ENCODE measurements at places on chromosomes 3 and 15.

- DNase-seq: no peak
These were observed 70.0 kb downstream of the PGPEP1L start for GRCh38 chr15:98937413-98938104.

DNA sequence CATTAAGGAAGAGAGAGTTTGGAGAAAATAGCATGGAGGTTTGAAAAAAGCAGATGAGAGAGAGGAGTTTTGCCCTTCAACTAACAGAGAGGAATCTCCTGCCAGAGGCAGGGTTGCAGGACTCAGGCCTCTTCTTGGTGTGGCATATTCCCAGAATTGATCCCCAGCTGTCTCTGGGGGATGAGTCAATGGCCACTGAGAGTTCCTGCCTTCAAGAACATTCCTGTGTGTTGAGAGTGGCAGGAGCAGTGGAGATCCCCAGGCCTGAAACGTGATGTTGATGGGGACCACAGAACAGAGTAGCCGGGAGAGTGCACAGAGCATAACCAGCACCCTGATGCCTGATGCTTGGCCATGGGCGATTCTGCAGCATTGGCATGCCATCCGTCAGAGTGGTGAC, 348.4 kb upstream of the THBS1 start:
- DNase-seq: peak; percentile 67

DNA sequence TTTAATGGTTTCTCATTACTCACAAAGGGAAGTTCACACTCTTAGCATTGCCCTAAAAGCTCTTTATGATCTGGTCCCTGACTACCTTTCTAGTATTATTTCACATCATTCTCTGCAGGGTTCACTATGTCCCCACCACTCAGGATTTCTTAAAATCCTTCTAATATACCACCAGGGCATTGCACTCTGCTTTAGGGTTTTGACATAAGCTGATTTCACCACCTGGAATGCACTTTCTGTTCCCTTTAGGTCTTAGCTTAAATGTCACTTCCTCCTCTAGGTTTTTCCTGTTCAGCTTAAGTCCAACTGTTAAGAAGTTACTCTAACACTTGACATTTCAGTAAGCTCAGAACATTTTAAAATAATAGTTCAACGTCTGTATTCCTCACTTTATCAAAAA, 81.7 kb downstream of the HCN4 start:
- DNase-seq: peak; percentile 16

GRCh38 chr3:23481011-23481615, 278.0 kb downstream of the UBE2E2 start:
- no peak for DNase-seq

DNA sequence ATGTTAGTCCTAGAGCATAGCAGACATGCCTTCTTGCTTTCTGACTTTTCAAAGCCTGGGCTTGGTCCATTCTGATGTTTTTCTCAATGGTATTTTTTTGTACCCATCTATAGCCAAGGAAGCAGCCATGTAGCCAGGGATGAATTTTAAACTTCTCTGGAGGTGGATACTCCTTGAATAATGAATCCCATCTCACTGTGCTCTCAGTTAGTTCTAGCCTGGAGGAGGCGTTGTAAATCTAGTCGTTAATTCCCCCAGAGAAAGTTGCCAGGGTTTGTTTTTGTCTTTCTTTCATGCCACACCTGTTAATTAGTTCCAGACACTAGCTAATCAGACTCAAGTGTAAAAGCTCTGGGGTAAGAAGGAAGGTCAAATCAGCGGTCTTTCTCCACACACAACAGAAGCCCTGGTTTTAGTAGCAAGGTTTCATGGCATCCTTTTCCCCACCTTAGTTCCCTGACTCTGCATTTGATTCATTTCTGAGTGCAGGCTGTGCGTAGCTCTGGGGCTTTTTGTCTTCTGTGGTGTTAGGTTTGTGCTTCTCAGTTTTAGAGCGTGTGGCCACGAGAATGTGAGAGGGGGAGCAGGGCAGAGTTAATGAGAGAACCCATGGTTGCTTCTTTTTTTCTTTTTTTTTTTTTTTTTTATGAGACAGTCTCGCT, 19.7 kb downstream of the PTPRG start:
- no peak for DNase-seq

DNA sequence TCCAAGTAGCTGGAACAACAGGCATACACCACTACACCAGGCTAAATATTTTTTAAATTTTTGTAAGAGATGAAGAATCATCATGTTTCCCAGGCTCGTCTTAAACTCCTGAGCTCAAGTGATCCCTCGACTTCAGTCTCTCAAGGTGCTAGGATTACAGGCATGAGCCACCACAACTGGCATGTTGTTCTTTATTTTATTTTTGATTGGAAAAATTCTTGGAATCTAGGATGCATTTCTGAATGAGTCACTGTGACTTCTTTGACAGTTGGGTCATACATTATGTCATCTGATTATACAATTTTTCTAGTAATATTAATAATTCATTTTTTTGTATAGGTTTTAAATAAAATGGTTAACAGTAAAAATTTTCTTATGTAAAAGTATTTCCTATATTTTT, 870.2 kb downstream of the SI start:
- DNase-seq: peak; percentile 2

GRCh38 chr15:59388670-59389069, 16.0 kb upstream of the MYO1E start:
- peak; percentile 74 for DNase-seq

GRCh38 chr3:158111861-158112260, 2.0 kb downstream of the RSRC1 start:
- no peak for DNase-seq

DNA sequence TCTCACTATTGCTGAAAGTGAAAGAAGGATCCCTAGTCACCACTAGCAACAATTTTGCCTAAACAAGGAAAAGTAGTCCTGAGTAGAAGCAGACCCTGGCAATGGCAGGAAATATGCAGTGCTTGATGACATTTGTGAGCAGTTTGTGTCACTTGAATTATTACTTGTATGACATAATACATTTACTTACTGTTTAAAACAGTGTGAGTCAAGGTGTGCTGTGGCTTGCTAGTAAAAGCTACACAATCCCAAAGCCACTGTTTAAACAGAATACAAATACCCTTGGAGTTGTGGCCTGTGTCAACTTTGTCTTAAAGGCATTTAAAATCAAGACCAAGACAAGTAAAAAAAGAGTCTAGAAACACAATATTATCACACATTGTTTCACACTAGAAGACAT, 775.4 kb downstream of the ROBO1 start:
- no peak for DNase-seq

DNA sequence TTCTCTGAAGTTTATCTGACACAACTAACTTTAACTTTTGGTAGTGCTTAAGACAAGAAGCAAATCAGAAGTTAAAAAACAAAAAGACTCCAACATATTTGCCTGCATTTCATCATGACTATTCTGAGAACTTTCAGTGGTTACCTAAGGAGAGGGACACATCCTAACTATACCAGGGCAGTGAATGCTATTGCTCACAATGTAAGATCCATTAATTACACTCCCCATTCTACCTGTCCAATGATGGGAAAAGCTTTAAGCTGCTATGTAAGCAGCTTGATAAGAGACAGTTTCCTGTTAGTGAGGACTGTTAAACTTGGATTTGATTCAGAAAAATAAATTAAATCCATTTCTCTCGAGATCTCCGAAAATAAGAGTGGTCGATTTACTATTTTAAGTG, 37.5 kb downstream of the SERPINI1 start:
- DNase-seq: no peak

- no peak for DNase-seq
These were observed 65.9 kb upstream of the KLF13 start for GRCh38 chr15:31260646-31261265.

DNA sequence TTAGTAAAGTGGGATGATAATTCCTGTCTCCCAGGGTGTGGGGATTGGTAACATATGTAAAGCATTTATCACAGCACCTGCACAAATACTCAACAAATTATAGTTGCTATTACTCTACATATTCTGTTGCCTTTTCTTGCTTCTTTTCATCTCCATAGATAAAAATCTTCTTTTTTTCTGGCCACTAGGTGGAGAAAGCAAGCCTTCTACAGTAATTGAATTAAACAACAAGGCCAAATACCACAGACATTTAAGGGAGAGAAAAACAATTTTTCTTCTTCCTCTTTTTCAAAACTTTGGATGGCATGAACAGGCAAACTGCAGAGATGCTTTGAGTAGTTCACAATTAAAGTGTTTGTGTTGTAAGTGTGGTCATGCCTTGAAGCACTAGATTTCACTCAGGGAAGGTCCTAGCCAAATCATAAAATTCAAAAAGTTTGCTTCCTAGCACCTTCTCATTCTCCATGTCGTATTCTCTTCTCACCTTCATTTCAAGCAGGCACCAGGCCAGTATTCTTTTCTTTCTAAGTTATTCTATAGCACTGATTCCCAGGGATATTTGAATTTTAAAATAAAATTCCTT, 493.4 kb upstream of the TGFBR2 start:
- DNase-seq: peak; percentile 76

GRCh38 chr3:181210275-181210674, 220.7 kb upstream of the DNAJC19 start:
- DNase-seq: peak; percentile 60

DNA sequence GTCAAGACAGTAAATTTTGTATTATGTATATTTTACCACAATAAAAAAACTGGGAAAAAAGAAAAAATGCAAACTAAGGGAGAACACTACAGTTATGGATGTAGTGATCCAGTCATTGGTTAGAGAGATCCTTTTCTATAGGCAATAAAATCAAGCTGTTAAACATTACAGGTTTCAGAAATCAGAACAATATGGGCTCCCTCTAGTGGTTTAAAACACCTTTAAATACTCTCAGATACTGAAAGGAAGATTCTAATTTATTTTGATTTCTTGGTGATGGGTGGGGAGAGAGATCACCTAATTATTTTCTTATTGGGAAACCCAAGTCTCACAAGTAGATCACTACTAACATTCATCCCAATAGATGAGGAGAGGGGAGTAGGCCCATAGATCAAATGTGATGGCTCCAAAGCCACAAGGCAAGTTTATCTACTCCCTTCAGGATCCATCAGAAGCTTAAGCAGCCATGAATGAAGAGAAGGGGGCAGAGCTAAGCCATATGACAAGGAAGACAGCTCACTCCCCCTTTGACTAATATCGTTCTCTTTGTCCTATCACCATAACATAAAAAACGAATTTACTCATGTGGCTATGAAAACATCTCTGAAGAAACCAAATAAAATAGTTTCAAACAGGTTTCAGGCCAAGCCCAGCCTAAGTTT, 118.6 kb downstream of the ANO10 start:
- DNase-seq: peak; percentile 71

DNA sequence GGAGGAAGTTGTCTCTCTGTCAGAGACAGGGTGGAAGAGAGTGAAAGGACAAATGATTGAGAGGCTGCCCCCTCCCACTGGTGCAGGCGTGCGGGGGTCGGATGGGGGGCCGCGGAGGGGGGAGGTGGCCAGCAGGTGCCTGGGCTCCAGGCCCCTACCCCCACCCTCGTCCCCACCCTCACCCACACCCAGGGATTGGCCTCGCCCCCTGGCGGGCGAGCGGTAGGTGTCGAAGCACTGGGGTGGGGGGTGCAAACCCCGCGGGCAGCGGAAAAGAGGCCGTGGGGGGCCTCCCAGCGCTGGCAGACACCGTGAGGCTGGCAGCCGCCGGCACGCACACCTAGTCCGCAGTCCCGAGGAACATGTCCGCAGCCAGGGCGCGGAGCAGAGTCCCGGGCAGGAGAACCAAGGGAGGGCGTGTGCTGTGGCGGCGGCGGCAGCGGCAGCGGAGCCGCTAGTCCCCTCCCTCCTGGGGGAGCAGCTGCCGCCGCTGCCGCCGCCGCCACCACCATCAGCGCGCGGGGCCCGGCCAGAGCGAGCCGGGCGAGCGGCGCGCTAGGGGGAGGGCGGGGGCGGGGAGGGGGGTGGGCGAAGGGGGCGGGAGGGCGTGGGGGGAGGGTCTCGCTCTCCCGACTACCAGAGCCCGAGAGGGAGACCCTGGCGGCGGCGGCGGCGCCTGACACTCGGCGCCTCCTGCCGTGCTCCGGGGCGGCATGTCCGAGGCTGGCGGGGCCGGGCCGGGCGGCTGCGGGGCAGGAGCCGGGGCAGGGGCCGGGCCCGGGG, at the start of gene KAT2B:
KAT2B (plus strand) TSS at position 682 of the 783 bp plus-strand sequence; CDS start at position 714, 32 bp downstream.
- peak; percentile 53 for DNase-seq

DNA sequence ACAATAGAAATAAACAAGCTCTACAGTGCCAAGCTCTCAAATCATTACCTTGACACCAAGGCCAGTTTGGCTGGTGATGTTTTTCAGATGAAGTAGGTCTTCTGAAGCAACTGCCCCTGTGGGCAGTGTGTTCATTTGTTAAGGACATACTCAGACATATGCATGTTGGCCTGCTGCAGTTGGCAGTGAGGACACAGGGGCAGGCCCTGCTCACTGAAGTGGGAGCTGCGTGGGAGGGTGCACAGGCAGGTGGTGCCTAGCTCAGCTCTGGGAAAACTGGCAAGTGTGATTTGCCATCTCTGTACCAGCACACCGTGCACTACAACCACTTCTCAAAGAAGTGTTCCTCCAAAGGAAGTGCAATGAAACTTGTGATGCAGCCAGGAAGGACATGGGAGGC, 28.5 kb upstream of the SNRK start:
- no peak for DNase-seq

DNA sequence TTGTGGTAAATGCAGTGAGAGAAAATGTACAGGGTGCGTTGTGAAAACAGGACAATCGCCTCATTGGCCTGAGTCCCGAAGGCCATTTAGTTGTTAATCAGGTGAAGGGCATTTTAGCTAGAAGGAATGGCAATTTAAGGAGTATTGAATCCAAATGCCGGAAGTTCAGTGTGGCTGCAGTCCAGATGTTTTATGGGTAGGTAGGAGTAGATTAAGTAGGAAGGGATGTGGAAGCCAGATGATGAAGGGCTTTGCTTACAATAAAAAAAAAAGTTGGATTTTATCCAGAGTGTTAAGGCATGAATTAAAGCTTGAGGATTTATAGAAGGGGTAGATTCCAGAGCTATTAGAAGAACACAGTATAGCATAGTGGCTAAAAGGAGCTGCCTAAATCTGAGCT, 572.7 kb downstream of the NLGN1 start:
- DNase-seq: no peak

GRCh38 chr3:124965413-124965812, 30.9 kb upstream of the MUC13 start:
- no peak for DNase-seq

DNA sequence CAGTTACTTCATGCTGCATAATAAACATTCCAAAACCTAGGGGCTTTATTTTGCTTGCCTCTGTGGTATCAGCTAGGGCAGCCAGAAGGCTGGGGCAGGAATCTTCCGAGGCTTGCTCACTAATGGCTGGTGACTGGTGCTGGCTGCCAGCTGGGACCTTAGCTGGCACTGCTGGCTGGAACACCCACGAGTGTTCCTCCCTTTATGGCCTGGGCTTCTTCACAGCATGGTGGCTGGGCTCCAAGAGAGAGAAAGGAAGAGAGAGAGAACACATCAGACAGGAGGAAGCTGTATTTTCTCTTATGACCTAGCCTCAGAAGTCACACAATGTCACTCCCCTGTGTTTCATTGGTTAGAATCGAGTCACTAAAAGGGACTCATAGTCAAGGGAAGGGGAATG, 23.9 kb upstream of the CDCP1 start:
- no peak for DNase-seq

DNA sequence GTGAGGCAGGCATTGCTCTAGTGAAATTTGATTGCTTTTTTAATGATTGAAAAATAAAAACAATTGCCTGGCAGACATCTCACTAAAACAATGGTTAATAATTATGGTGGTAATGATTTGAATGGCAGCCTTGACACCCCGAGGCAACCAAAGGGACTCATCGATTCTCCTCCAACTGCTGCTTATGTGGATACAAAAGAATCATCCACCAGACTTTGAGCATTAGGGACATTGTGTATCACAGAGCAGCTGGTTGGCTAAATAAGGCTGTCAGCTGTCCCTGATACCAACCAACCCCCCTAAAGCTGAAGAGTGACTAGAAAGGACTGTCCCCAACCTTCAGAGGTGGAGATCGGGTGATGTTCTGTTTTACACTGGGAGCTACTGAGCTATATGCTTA, 1.7 kb upstream of the CD47 start:
- no peak for DNase-seq

GRCh38 chr3:141335531-141336061, 32.7 kb upstream of the ZBTB38 start:
- peak; percentile 86 for DNase-seq

All from choroid plexus epithelial cell (primary cell).